ENCODE measurements at places on chromosomes 12 and 14. TPM values are rescaled to one million over a fixed set of nuclear protein-coding genes. Genes with fewer than 3 reads are reported as not detected.
A peak's percentile ranks its signal among the peaks of the same experiment; 100 is the strongest.

Gene ENDOU
- total RNA-seq = not detected

Gene NOP9
- total RNA-seq = 22.8 TPM

DNA sequence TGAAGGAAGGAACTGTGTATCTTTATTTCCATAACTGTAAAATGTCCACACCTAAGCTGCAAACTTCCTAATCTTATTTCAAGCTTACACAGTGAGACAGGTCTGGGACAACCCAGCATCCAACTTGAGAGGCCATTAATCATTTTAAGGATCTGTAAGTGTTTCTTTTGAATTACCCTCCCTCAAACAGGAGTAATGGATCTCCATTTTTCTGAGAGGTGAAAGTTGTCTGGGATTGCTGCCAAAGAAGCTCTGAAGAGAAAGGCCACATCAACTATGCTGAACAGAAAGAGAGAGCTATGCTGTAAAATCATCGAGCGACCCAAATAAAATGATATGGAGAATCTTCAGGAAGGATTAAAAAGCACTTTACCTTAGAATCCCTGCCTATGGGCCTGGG, 131.7 kb upstream of the CPNE8 start:
- no peak for DNase-seq

- DNase-seq = no peak
Measured at GRCh38 chr12:122850695-122851350, 15.6 kb downstream of the HIP1R start.

DNA sequence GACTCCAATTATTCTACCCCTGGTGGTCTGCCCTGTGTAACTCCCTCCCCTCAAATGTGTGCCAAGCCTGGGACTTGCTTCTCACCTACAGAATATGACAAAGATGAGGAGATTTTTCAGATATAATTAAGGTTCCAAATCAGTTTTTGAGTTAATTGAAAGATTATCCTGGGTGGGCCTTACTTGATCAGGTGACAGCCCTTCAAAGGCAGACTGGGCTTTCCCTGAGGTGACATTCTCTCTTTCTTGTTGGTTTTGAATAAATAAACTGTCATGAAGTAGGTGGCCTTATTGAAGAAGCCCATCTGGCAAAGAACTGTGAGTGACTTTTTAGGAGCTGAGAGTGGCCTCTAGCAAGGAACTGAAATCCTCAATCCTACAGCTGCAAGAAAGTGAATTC, 106.0 kb downstream of the BRMS1L start:
- no peak for DNase-seq

- no peak for DNase-seq
Measured at GRCh38 chr14:66293533-66294105, 192.6 kb upstream of the CCDC196 start.

DNA sequence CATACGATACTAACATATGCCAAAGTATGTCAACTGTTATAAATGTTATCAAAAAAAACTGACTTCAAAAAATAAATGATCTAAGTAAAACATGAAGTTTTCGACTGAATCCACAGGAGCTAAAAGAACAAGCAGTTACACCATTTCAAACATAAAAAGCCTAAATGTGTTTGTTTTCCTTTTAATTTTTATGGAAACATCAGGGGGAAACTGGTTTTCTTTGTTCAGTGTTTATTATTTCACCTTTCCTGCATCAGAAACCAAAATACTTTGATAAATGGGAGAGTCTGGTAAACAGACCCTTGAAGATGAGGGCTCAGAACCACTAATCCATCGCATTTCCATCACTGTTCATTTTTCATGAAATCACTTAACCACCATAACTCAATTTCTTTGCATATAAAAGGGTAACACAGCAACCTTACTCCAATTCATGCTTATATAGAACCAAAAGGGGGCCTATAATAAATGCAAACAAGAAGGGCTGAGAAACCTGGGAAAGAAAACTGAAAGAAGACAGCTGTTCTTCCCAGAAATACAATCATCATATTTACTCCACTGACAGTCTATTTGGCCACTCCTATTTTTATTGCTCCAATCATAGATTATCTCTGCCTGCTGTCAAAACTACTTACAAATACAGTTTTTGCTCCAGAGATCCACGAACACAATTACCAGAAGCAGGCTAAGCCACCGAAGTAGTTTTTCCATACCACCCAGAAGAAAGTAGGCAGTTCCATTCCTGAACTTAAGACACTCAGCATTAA, 17.0 kb downstream of the FGD6 start:
- no peak for DNase-seq

DNA sequence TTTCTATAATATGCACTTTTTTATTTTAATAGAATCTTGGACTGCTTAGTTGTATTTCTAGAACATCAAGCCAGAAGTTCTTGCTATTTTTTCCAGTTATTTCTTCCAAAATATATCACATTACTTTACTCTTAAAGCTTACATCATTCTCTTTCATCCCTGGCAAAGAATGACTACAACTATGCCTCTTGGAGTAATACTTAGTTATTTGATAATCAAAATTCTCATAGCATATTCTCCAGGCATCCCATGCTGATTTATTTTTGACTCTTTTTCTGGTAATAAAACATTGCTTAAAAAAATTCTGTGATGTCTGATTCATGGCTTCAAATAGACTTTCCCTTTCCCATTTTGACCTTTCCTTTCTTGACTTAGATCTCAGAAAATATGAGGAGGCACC, 118.7 kb upstream of the TSPAN8 start:
- no peak for DNase-seq

- peak; percentile 79 for DNase-seq
Measured at GRCh38 chr14:99518441-99519346, 37.5 kb downstream of the CCNK start.

DNA sequence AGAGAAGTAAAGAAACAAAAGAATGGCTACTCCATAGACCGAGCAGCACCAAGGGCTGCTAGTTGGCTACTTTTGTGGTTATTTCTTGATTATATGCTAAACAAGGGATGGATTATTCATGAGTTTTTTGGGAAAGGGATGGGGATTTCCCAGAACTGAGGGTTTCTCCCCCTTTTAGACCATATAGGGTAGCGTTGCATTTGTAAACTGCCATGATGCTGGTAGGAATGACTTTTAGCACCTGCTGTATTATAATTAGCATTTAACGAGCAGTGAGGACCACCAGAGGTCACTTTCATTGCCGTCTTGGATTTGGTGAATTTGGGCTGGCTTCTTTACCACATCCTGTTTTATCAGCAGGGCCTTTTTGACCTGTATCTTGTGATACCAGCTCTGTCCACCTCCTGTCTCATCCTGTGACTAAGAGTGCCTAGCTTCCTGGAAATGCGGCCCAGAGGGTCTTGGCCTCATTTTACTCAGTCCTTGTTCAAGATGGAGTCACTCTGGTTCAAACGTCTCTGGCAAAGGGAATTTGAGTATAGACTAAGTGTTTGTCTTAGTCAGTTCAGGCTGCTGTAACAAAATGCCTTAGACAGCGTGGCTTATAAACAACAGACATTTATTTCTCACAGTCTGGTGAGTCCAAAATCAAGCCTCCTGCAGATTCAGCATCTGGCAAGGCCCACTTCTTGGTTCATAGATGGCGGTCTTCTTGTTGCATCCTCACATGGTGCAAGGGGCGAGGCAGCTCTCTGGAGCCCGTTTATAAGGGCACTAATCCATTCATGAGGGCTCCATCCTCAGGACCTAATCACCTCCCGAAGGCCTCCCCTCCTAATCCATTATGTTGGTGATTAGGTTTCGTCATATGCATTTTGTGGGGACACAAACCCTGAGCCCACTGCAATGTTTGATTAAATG, 348.3 kb upstream of the SFSWAP start:
- DNase-seq = no peak

DNA sequence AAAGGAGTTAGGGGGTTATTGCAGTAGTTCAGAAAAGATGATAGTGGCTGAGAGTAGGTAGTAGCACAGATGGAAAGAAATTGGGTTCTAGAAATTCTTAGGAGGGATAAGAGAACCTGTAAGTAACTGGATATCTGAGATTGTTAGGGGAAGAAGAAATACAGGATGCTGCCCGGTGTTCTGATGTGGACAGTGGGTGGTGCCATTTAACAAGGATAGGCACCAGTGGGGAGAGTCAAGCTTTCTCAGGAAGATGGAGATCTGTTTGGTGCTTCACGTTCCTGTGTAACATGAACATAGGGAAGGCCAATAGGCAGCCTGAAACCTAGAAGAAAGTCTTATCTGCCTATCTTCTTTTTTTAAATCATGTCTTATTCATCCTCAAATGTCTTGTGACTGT, 245.9 kb downstream of the NPAS3 start:
- DNase-seq = no peak

Data from frontal cortex (tissue), 4 donors.